ENCODE measurements at places on chromosomes 2 and 18.

DNA sequence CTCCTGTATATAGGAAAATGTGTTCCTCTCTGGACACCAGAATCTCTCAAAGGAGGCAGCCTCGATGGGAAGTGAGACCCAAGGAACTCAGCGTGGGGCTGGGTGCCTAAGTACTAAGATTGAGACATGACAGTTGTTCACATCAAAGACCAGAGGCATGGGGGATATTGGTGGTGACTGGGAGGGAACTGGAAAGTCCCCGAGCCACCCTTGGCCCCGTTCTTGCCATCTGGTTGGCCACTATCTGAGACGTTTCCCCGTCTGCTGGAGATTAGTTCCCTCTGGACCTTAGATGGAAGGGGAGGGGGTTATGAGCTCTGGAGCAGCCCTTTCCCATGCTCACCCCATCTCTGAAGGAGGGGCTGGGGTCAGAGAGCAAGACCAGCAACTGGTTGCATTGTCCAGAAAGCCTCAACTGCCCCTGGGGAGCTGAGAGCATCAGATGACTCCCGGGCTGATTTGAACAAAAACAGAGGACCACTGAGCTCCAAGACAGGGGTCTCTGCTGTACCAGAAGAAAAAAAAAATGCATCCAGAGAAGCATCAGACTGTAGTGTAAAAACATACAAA lies 11.8 kb downstream of the FBLN7 start:
- DNase-seq, result no peak

DNA sequence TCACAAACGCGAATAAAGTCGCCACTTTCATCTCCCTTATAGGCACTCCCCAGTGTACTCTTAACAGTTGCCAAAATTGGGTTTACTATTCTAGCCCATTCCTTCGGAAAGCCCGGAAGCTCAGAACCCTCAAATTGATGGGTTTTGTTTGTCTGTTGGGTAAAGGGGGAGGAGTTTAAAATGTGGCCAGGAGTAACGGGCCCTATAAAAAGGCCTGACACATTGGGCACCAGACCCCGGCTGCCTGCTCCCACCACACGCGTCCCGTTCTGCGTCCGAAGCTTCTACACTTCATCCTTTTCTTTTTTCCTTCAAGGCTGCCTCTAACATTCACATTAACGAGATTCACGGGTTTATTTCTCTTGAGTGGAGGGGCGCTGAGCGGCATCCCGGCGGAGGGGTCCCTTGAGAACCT lies 837 bp downstream of the NHEJ1 start:
- DNase-seq, result no peak

- DNase-seq, result no peak
These were observed 1.9 kb downstream of the GTF2A1L start for GRCh38 chr2:48619526-48619925.

- peak; percentile 43 for DNase-seq
These were observed 1.7 kb downstream of the UNC80 start for GRCh38 chr2:209773377-209773776.

- DNase-seq, result no peak
These were observed 154.6 kb downstream of the ERBB4 start for GRCh38 chr2:212384027-212384426.

DNA sequence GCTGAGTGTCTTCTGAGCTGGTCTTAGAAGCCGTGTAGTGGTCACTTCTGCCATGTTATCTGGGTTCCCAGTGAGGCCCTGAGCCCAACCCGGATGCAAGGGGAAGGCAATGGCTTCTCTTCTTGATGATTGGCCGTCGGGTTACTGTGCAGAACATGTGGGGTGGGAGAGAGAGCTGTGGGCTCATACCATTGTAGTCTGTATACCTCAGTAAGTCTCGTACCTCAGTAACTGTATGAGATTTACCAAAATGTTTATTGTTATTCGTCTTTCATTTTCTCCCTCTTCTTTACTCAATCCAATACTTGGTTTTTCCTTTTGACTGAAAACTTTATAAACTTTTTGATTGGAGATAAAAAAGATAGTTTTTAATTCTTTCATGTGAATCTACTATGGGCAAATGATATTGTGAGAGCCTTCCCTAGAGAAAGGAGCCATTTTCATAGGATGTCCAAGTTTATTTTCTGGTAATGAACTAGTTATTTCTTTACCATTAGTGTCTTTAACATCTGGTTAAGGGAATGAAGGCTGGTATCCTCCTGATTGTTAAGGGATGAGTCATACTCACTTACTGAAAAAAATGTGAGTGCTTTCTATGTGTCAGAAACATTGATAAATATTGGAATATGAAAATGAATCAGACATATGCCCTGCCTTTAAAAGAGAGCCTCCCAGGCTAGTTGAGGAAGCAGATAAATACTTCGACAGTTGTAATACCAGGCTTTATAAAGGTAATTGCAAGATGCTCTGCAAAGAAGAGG lies 129.9 kb downstream of the PRPF40A start:
- DNase-seq, result no peak

GRCh38 chr18:27956001-27956640 lies 220.8 kb downstream of the CDH2 start:
- no peak for DNase-seq

- DNase-seq, result no peak
These were observed 359.3 kb downstream of the IRS1 start for GRCh38 chr2:226440127-226440918.

- no peak for DNase-seq
These were observed 648.0 kb downstream of the SLC4A3 start for GRCh38 chr2:220275454-220275853.

DNA sequence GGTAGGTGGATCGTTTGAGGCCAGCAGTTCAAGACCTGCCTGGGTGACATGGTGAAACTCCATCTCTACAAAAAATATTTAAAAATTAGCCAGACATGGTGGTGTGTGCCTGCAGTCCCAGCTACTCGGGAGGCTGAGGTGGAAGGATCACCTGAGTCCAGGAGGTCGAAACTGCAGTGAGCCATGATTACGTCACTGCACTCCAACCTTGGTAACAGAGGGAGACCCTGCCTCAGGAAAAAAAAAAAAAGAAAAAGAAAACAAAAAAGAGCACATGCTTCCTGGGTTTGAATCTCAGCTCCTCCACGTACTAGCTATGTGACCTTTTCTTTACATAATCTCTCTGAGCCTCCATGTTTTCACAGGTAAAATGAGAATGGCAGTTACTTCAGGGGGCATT lies 107.5 kb upstream of the STPG4 start:
- no peak for DNase-seq

DNA sequence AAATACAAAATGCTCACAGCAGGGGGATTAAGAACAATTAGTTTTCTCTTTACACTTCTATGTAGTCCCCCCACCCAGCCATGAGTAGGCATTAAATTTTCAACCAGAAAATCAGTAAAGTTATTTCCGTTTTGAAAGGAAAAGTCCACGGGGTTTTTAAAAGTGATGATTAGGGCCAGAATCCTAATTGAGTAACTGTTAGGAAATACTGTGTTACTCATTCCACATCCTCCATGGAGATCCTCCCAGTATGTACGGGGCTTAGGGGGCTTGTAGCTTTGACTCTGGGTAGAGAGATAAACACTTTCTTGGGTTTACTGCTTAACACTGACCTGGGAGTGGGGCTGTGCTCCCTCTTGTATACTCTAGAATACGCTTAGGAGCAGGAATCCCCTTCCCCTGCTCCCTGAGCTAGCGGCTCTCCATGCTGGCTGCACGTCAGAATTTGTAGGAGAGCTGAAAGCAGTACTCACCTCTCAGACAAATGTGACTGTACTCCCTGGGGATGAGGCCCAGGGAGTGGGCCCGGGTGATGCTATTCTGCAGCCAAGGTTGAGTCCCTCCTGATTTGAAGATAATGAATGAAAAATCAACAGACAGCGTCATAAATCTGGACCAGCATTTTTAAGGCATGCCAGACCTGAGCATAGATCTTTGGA lies 100.5 kb downstream of the SLC4A3 start:
- DNase-seq, result no peak

- DNase-seq, result no peak
These were observed 24.8 kb downstream of the NPHP1 start for GRCh38 chr2:110180036-110180435.

DNA sequence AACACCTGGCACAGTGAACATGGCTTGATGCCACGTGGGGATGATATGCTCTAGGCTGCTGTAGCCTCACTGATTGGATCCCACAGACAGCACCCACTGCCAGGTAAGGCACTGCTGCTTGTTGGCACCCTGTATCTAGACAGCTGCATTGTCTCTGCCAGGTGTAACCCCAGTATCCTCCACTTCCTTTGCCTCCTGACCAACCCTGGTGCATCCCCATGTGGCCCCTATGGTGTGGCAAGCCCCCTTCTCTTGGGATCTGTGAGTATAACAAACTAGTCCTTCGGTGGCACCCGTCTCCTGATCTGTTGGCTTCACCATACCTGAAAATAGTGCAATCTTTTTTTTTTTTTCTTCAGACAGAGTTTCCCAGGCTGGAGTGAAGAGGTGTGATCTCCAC lies 11.1 kb downstream of the TEX51 start:
- DNase-seq, result no peak

DNA sequence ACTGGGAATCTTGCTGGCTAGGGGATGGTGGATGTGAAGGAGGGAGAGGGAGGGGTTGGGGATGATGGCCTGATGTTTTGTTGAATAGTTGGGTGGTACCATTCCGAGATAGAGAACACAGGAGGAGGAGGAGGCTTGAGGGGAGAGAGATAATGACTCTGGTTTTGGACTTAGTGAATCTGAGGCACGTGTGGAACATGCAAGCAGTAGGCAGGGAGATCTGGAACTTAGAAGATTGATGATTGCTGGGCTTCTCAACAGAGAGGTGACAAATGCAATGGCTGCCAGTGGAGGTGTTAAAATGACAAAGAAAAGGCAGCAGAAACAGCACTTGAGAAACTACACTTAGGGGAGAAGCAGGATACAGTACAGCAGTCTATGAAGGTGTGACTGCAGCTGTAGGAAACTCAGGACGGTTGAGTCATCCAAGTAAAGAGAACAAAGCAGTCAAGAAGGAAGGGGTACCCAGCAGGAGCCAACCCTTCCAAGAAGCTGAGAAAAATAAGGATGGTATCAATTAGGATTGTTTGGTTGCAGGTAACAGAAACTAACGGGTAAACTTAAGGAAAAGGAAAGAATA lies 221.4 kb upstream of the FBXO11 start:
- DNase-seq, result no peak

DNA sequence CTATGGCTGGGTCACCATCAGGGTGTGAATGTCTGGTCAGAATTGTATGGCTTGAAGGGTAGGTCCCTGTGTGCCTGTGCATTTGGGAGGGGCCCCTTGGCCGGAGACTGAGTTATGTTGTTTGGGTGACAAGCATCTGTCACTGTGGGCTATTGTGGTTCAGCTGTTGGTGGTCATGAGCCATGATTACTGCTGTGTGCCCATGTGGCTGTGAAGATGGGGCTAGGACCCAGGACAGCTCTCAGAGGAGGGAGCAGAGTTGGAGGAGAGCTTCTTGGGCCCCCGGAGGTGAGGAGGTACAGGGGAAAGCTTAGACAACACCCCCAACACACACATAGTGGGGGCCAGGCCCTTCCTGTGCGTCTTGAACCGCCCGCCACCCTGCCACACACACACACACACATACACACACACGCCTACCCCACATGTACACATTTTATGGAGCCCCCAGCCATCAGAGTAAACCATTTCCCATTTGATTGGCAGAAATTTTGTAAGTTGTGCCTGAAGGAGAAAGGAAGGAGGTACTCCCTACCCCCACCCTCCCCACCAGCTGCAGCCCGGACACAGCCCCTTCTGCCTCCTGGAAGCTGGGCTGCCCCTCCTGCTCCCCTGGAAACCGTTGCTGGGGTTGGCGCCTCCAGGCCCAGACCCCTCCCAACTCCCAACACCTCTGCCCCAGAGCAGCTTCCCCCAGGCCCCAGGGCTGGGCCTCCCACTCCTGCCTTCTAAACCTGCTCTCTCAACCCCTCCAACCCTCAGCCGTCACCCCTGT lies 2.0 kb downstream of the GAREM2 start:
- peak; percentile 27 for DNase-seq

GRCh38 chr2:96877042-96877451 lies 7.2 kb upstream of the SEMA4C start:
- peak; percentile 50 for DNase-seq

GRCh38 chr18:32771871-32772580 lies 797 bp downstream of the KLHL14 start:
- DNase-seq, result no peak

- no peak for DNase-seq
These were observed 127.1 kb upstream of the CNGA3 start for GRCh38 chr2:98219152-98219551.

DNA sequence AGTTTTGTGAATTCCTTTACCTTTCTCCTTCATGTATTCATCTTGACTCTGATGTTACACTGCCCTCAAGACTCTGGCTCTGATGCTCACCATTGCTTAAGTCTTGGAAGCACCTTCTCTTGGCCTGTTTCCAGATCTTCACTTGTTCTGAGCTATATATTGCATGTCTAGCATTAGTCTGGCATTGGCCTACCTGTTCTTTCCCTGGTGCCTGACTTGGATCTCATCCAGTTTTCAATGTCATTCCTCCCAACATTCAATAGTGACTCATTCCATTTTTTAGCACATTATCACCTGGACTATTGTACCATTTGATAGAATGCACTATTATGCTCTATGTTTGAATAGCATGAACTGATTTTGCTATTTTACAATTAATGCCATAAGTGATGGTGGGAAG lies 127.3 kb upstream of the NYAP2 start:
- no peak for DNase-seq

DNA sequence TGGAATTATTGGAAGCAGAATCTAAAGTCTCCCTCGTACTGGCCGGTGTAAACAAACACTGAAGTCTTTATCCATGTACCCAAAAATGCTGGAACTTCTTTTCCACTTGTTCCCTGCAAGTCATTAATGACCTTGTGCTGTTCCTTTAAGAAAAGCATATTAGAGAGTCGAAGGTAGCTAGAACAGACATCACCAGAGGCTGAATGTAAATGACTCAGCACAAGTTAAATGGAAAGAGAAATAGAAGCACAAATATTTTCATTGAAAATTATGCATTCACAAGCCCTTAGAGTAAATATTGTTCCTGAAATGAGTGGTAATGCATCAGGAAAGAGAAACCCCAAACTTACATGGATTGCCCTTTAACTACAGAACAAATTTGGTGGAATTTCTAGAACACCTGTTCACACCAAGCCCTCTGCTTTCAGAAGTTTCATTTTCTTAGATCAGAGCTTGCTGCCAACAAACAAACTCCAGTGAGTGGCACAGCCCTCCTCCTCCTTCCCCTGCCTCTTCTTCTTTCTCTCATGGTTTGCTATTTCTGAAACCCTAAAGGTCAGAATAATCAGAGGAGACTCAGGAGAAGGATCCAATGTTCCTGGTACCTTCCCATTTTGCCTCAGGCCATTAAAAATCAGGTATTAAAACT lies 264.3 kb downstream of the TXNL1 start:
- DNase-seq, result no peak

DNA sequence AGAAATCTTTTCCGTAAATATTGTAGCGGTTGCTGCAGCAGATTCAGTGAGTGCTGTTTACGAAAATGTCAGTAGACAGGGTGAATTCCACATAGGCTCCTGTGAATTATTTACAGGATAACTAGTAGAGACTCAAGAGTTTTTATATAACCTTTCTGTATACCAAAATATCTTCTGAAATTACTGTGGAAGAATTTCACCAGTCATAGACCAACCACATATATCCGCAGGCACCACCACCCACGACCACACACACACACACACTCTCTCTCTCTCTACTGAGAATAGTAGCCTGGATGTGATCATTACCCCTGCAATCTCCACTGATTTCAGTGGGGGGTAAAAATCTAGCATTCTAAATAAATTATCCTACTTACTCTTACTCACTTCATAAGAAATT lies 341.8 kb downstream of the RBM43 start:
- no peak for DNase-seq

GRCh38 chr2:162928356-162928755 lies 89.8 kb upstream of the KCNH7 start:
- no peak for DNase-seq
